ENCODE measurements at places on chromosomes 1 and 21.

- no peak for DNase-seq
These were observed 8.8 kb upstream of the TENT5B start for GRCh38 chr1:27021354-27022031.

- DNase-seq: peak; percentile 21
These were observed 39.6 kb downstream of the NUF2 start for GRCh38 chr1:163361123-163361934.

DNA sequence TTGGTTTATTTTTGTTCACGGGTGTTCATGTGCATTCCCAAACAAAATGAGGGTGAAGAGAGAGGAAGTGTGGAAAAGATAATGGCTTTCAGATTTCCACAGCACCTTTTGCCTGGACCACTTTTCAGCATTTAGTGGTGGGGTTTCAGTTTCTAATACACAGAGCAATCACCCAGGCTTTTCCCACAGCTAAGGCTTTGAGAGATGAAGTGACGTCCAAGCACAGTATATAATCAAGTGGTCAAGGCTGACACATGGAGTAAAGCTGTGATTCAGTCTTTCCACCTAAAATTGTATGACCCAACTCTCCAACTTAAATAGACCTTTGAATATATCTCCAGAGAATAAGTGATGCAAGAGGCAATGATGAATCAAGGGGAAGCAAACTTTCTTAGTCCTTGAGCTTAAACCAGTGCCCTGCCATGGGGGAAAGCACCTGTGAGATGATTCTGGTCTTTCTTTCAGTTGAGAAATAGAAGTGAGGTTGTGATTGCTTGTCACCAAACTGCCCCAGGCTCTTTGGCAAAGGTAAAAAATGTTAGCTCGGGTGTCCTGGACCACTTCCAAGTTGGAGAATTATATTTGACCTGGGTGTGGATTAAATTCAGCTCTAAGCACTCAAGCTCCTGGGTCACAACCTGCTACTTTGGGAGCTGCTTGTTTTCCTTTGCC lies 2.4 kb upstream of the PIK3R3 start:
- peak; percentile 66 for DNase-seq

GRCh38 chr1:12539705-12540579 lies 78.1 kb downstream of the DHRS3 start:
- DNase-seq: peak; percentile 36

DNA sequence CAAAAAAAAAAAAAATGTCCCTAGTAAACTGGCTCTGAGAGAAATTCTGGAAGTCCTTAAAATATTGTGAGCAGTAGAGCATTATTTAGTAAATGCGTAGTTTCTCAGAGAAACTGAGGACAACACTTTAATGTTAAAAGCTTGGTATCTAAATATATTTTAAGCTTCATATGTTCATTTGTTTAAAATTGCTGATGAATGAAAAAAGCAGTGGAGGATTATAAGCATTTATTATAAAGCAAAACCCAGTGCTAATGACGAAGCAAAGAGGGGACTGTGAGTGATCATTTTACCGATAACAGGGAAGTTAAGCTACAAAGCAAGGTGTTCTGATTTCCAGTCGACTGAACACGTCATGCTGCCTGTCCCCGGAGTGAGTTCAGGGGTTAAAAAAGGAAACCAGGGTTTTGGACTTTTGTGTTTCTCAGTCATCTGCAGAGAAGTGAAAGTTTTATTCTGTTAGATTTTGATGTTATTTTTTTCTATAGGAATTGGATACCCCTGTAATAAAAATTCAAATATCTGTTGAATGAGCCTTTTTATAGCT lies 64.5 kb upstream of the SCCPDH start:
- DNase-seq: no peak

DNA sequence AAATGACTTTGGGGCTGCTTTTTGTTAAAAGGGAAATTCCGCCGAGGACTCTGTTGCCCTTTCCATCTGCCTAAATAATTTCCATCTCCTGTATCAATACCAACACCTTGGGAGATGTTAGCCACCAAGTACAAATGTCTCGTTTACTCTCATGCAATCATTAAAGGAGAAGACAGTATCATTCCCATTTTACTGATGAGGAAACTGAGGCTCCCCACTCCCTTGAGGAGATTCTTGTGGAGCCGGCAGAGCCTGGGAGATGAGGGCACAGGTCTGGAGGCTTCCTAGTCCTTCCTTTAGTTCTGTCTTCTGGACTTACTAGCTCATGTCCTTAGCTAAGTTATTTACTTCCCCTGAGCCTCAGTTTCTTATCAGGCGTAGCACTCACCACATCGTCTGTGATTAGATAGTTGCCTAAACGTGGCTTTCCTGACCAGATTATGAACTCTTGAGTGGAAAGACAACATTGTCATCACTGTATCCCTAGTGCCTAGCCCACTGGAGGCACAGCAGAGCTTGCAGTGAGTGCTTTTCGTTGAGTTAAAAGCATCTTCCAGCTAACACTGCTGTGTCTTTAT lies 81.6 kb downstream of the ADSS2 start:
- no peak for DNase-seq

DNA sequence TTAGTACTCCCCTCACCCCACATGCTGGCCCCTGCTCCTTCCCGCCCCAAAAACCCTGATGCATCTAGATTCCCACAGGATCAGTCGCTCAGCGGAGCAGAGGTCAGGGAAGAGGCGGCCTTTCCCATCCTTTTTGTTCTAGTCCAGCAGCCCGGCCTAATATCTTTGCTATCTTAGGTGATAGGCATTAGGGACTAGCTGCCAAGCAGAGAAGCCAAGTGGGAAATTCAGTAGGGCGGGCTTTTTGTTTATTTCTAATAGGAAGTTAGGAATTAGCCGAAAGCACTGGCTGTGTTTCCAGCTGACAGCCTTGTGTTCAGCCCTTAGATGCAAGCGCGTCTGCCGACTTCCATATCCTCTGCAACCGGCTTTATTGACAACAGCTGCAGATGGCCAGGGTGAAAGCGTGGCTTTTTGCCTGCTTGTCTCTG lies 59.0 kb upstream of the BCAR3 start:
- no peak for DNase-seq

All from RWPE1 (cell line).